ENCODE measurements at places on chromosomes 5 and 9. TPM values are rescaled to one million over a fixed set of nuclear protein-coding genes. Genes with fewer than 3 reads are reported as not detected.

Gene WASHC1
- total RNA-seq: 13.9 TPM

Gene BNIP1
- 22.1 TPM for total RNA-seq

Gene STK10
- total RNA-seq: 16.8 TPM

Gene PKD2L2
- not detected for total RNA-seq

Gene RAB24
- 33.1 TPM for total RNA-seq

Gene CKMT2
- 1.3 TPM for total RNA-seq

Gene IL9
- total RNA-seq: not detected

Gene NR5A1
- not detected for total RNA-seq

Gene CSF1R
- total RNA-seq: under 0.01 TPM

Gene IRGM
- 0.09 TPM for total RNA-seq

Gene LCN12
- not detected for total RNA-seq

Gene GPRIN1
- 3.2 TPM for total RNA-seq

Gene SLC4A9
- not detected for total RNA-seq

Gene FAXDC2
- 18.4 TPM for total RNA-seq

Gene HAVCR2
- total RNA-seq: 3.3 TPM

Gene TLX3
- total RNA-seq: not detected

Gene ARHGEF28
- 2.5 TPM for total RNA-seq

Gene ASPN
- 11.2 TPM for total RNA-seq

Gene TMEM252
- total RNA-seq: not detected

Gene SEMA6A
- 0.16 TPM for total RNA-seq

Gene GALT
- total RNA-seq: 34.5 TPM

Gene SERF1A
- 0.69 TPM for total RNA-seq

Gene ADGRD2
- not detected for total RNA-seq

Measured in bronchial smooth muscle cell (primary cell).